Left cardiac atrium (tissue), 4 donors: ENCODE measurements at places on chromosomes 6 and 20. TPM values are rescaled to one million over a fixed set of nuclear protein-coding genes. Genes with fewer than 3 reads are reported as not detected.

DNA sequence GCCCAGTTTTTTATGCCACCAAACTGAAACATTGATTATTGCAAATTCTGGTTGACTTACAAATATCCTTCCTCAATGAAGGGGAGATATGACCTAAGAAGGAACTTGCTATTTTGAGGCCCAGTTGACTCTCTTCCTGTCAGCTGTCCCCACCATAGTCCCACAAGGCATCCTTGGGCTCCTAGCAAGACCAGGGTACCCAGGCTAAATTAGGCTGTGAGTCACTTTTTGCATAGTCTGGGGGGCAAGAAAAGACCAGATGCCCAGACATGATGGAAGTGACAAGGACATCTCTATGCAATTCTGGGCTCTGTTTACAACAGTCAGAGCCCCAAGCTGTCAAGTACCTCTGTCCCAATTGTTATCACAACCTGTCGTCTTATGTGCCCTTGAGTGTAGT, 31.8 kb upstream of the MAFB start:
- no peak for DNase-seq

- no peak for DNase-seq
Observed at GRCh38 chr6:43186019-43186418, 4.0 kb downstream of the CUL9 start.

Gene SEL1L2
- 0.91 TPM for total RNA-seq

DNA sequence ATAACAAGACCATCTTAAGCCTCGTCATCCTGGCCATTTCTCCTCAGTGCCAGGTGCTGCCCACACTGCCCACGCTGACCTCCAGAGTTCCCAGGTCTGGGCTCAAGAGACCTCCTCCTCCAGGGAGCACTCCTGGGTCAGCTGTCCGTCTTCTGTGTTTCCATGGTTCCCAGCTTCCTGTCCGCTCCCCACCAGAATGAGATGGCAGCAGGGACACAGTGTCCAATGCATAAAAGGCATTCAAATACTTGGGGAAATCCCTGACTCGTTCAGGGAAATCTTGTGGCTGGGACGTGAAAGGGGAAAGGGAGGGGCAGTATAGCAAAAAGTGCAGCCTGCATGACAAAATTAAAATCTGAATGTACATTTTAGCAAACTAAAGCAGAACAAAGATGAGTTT, 54.3 kb downstream of the SLC23A2 start:
- no peak for DNase-seq

Gene NNAT
- 4.0 TPM for total RNA-seq

Gene SNX5
- 48.2 TPM for total RNA-seq

Gene TCP11
- not detected for total RNA-seq

DNA sequence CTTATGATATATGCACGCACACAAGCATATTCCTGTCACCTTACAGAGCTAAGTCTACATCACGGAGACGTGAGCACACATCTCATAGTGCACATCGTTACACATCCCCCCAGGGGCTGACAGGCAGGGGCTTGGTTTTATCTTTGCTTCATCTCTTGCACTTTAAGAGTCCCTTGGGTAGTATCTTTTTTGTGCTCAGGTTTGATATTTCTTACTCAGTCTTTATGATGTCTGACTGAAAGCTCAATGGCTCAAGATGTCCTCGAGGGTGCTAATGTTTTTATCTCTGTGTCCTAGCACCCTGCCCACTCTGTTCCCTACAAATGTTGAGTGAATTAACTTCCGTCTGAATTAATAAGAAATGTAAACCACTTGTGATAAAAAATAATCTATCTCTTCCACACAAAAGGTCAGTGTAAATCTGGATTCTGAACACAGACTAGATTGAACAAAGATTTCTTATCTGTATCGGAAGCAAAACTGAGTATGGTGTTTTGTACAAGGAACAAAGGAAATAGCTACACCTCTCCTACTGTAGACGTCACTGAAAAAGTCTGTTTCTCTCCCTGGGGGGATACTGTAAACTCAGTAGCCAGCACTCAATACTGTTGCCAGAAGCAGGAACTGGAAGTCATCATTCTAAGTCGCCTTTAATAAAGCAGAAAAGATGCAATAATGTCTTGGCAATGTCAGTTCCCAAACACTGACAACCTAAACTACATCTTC, 195.1 kb downstream of the PRKN start:
- no peak for DNase-seq

GRCh38 chr20:25372584-25373336, 17.9 kb downstream of the ABHD12 start:
- no peak for DNase-seq

DNA sequence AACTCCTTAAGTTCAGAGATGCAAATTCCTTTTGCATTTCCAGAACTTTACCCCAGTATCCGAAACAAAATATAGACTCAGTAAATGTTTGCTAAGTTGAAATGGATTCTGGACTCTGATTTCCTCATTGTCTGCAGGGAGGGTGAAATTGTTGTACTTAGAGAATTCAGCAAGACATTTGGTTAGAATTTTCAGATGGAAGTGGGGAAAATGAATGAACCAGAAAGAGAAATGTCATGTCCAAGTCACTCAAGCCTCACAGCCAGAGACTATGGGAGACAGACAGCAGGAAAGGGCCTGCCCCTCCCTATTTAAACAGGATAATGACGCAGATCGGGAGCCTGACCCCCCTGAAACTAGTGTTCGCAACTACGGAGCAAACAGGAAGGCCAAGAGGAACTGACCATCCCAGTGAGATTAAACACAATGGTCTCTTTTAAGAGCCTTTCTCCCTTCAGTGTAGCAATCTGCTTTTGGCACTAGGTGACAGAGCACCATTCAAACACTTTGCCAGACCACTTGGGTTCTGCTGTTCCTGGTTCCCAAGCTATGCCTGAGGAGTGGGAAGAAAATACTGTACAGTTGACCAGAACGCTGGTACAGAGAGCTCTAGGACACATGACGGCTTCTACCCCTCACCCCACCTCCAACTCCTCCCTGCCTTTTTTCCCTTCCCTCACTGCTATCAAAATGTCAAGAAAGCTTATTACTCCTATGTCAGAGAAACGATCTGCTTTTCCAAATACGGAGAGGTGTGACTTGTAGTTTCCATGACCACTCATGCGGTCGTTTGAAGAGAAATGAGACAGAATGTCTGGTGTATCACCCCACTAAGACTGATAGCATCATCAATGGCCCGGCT, 13.7 kb downstream of the NEDD9 start:
- peak; percentile 78 for DNase-seq

DNA sequence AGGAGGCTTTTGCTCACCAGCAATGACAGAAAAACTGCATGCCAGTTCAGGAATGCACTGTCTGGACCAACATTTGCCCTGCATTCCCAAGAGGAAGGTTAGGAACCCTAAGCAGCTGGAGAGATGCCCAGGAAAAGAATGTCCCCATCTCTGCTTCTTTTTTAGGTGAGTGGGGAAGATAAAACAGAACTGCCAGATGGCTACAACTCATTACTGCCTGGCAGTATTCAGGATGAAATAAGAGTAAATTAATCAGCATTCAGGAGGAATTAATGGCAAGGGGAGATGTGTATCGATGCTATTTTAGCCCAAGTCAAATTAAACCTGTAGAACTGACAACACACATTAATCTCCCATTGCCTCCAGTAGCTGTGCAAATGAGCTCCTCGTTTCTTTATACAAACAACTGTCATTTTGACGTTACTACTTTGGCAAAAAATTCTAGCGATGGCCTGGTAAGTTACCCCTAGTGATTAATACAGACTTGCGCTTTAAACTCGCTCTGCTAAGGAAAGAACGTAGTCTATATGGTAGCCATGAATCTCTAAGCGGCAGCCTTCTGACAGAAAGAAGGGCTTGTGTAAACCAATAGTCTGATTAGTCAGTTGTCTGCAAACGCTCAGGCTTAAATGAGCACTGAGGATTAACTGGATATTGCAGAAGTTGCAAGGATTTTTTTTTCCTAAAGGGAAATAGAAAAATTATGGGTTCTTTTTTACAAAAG, 16.7 kb upstream of the SMLR1 start:
- DNase-seq: no peak

GRCh38 chr6:132790450-132790849, 8.0 kb downstream of the SLC18B1 start:
- no peak for DNase-seq

DNA sequence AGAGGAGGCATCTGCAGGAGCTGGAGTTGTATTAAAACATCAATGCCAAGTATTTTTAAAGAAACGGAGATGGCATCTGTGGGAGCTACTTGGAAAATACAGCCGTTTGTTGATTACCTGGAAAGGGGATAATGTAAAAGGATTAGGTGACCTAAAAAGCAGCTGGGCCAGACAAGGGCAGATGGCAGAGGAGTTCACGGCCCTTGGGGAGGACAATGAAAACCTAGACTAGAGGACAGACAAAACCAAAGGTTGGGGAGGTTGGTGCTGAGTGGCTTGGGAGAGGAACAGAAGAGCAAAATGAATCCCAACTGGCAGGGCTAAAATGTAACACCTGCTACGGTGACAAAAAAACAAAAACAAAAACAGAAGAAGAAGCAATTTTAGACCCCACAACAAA, 260.5 kb upstream of the JARID2 start:
- DNase-seq: no peak

DNA sequence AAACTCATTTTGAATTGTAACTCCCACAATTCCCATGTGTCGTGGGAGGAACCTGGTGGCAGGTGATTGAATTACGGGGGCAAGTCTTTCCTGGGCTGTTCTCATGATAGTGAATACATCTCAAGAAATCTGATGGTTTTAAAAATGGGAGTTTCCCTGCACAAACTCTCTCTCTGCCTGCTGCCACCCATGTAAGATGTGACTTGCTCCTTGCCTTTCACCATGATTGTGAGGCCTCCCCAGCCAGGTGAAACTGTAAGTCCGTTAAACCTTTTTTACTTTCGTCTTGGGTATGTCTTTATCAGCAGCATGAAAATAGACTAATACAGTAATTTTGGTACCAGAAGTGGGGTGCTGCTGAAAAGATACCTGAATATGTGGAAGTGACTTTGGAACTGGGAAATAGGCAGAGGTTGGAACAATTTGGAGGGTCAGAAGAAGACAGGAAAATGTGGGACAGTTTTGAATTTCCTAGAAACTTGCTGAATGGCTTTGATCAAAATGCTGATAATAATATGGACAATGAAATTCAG, 41.4 kb upstream of the SAMHD1 start:
- no peak for DNase-seq

Gene F13A1
- total RNA-seq: 371 TPM

- no peak for DNase-seq
Observed at GRCh38 chr6:40733770-40734396, 146.7 kb upstream of the LRFN2 start.

DNA sequence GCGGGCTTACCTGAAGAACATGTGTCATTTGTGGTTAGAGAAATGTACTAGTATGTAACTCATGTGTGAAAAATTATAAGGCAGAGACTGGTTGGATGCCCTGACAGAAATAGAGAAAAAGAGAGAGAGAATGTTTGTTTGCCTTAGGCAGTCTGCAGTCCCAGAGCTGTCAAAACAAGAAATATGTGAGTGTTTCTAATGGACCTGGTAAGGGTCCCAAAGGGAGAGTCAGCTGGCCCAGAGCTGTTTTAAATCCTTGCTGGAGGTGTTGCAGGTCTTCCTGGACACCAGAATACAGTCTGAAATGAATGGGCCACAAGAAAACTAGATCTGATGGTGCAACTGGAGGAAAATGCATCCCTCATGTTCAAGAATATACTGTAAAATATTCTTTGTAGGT, 158.3 kb upstream of the OGFRL1 start:
- DNase-seq: no peak

- no peak for DNase-seq
Observed at GRCh38 chr6:49790341-49790740, 3.3 kb upstream of the PGK2 start.

Gene BTBD3
- total RNA-seq: 27.3 TPM

GRCh38 chr6:155171109-155171746, 92.6 kb upstream of the CLDN20 start:
- peak; percentile 75 for DNase-seq

DNA sequence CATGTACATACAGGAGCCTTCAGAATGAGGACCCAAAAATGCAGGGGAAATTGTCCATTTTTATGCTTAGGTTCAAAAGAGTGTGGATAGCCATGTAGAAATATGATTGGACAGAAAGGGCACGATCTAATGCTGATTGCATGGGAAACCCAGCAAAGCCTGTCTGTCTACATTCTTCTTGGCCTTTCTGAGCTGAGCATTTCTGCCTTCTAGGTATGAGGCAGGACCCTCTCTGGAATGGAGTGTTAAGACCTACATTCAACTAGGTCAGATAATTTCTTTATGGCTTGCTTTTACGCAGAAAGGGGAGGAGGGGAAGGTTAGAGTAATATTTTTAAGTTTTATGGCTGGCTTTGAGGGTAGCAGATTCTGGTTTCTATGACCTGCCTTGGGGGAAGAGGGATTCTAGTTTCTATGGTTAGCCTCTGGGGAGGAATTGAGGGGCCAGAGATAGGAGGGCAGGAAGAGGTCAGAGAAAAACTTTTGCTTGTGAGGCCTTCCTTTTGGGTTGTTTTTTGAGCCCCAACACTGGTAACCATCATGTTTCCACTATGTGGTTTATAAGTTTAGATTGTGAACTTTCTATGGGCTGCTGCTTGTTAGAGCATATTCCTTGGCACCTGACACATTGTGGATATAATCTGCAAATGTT, 63.5 kb downstream of the LYRM2 start:
- no peak for DNase-seq

Gene TFAP2D
- total RNA-seq: not detected

DNA sequence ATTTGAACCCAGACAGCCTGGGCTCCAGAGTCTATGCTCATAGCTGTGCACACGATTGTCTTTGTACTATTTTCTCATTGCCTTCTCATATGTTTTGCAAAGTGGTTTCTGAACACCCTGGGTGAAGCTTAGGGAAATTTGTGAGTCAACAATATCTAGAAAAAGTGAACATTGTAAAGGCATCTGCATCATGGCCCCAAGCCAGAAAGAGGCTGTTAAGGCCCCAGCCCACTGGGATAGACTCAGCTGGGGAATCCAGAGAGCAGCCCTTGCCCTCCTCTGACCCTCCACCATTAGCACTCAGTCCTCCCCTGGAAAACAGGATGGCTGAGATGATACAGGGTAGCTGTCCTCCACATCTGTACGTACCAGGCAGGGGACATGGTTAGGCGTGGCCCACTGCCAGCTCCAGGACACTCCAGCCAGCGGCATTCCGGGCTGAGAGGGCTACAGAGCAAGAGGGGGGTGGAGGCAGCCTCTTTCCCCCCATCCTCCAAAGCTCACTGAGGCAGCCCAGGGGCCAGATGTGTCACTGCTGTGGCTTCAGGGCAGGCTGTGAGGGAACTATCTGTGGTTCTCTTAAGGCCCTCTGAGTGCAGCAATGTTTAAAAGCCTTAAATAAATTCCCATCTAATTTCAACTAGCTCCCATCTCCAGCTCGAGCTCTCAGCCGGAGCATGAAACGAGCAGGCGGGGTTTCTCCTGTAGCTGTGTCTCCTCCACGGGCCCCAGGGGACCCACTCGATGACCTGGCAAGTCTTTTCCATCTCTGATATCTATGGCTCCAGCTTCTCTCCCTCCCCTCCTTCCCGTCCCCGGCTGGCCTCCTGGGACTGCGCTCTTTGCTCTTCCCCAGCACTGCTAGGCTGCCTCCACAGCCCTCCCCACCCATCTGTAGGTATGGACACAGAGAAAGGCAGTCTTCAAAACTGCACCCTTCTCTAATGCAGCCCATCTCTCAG, 209.4 kb upstream of the LRFN2 start:
- no peak for DNase-seq

Gene CD24
- 0.80 TPM for total RNA-seq
